MG63 (cell line): ENCODE measurements at places on chromosomes 7 and 10. TPM values are rescaled to one million over a fixed set of nuclear protein-coding genes. Genes with fewer than 3 reads are reported as not detected.

DNA sequence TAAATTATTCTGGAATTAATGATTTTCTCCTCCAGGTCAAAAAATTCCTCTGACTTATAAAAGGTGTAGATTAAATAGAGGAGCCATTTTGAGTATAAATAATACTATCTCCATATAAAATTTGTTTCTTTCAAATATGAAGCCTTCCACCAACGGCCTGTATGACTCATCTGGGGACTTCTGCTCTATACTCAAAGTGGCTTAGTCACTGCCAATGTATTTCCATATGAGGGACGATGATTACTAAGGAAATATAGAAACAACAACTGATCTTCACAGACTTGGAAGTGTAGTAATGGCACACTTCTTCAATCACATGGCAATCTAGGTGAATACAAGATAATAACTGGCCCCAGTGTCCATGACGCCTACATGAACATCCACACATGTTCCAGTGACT lies 335.6 kb upstream of the HGF start:
- no peak for DNase-seq

- DNase-seq, result no peak
Measured at GRCh38 chr7:131276748-131277147, 50.9 kb upstream of the MKLN1 start.

DNA sequence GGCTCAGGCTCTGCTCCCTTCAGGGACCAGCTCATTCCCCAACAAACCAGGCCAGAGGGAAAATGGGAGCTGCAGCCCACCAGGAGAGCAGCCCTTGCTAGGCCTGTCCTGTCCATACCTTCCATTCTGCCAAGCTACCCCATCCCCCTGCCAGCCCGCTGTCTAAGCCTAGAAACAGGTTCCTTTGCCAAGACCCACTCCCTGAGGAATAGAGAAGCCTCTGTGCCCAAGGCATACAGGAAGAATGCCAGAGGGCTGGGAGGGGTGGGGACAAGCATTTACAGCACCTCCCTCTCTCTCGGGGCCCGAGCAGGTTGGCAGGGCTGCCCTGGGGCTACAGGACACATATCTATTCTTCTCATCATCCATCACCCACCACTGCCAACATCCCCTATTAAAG lies 178.3 kb downstream of the GRID1 start:
- no peak for DNase-seq

- DNase-seq, result no peak
Measured at GRCh38 chr10:64040781-64041180, 519.6 kb downstream of the REEP3 start.

DNA sequence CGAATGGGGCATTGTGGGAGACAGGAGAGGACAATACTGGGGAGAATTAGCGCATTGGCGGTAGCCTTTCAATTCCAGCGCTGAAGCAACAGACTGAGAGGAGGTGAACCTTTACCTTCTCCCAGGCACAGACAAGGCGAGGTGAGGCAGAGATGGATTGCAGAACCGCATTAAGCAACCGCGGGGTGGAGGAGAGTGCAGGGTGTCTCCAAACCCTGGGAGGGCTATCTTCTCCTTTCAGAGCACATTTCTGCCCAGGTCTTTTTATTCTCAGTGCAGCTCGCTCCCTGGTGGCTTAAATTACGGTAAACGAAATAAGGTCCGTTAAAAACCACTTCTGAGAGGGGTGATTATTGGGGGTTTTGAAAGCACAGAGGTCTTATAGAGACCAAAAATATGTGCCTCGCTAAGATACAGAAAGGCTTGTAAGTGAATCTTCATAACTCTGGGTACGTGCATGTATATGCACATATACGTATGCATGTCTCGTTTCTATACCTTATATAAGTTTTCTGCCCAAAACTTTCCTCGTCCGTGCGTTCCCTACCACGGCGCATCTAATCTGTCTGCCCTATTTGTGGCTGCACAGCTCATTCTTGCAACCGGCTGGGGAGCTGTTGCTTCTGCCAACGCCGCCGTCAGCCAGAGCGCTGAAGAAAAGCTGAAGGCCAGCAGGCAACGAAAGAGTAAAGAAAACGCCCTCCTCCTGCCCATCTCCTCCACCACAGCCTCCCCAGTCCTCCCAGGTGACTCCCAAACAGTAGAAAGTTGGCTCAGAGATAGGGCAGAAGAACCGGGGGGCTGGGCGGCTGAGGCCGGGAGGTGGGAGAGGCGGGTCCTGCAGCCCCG lies 895 bp upstream of the ZNF804B start:
- peak; percentile 46 for DNase-seq

- no peak for DNase-seq
Measured at GRCh38 chr10:13340068-13340467, 8.0 kb downstream of the SEPHS1 start.

GRCh38 chr7:19107356-19108146 lies 9.9 kb downstream of the TWIST1 start:
- peak; percentile 43 for DNase-seq

DNA sequence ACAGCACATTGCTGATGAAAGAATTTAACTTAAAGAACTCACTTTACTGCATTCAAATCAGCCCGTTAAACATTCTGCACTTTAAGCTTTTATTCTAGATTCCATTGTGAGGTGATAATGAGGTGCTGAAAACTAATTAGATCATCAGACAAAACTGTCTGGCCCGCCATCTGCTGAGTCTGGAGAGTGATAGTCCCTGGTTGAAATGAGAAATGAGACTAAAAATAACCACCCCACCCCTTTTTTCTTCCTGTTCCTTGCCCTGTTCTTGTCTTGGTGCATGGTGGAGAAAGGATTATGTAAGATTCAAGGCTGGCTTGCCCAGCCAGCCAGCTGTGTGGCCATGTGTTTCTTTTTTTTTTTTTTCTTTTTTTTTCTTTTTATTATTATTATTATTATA lies 277.0 kb upstream of the COBL start:
- no peak for DNase-seq

DNA sequence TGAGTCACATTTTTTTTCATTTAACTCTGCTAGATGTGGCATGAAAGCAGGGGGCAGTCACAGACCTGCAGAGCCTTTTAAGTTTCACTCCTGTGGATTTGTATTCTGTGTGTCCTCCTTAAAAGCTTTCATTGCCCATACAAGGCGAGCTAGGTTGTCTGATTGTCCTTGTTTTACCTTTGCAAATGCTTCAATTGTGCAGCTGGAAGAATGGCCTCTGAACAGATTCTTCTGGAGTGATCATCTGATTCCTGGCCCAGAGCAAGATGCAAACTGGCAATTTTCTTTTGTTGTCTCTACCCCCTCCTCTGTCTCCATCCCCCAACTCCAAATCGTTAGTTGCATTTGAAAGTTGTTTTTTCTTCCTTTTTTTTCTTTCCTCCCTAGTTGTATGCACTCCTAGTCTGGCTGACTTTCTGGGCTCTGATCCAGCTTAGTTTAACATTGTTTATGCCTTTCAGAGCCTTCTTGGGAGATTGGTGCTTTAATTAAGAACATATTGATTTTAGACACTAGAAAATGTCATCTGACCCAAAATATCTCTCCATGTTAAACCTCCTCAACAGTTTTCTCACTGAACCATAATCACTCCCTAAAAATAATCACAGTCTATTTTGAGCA lies 150.2 kb downstream of the REEP3 start:
- DNase-seq, result no peak

DNA sequence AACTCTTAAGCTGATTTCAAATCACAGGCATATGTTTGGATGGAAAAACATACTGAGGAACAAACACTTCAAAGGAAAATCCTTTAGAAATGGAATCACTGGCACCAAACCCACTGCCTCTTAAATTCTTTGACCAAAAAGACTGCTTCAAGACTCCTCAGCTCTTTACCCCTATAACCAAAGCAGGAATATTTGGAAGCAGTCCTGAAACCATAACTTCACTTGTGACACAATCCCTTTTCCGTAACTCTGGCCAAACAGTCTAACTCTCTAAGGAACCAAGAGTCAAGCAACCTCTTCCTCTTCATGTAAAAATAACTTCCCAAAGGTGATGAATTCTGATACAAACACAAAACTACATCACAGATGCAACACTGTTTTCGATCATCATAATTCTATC lies 104.3 kb downstream of the MTERF1 start:
- no peak for DNase-seq

DNA sequence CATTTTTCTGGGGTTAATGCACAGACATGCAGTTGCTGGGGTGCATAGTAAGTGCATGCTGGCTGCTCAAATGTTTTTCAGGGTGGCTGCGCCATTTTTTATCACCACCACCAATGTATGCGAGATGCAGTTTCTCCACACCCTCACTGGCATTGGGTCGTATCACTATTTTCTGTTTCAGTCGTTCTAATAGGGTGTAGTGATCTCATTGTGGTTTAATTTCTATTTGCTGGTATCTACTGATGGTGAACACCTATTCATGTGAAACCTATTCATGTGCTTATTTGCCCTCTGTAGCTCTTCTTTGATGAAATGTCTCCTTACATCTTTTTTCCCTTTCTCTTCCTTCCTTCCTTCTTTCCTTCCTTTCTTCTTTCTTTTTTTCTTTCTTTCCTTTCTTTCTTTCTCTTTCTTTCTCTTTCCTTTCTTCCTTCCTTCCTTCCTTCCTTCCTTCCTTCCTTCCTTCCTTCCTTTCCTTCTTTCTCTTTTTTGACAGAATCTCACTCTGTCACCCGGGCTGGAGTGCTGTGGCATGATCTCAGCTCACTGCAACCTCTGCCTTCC lies 84.3 kb downstream of the ELFN1 start:
- DNase-seq, result no peak

- no peak for DNase-seq
Measured at GRCh38 chr10:131645756-131646155, 255.1 kb upstream of the PPP2R2D start.

- DNase-seq, result peak; percentile 37
Measured at GRCh38 chr7:4079956-4080355, 602.1 kb upstream of the FOXK1 start.

FASTK gene
- 47.5 and 71.5 TPM in 2 replicates for total RNA-seq

PNLIPRP1 gene
- not detected in 2 replicates for total RNA-seq

LOXL4 gene
- not detected in 2 replicates for total RNA-seq

CYP3A7 gene
- total RNA-seq, result not detected in 2 replicates

OPN1SW gene
- not detected in 2 replicates for total RNA-seq

COL13A1 gene
- 8.6 and 9.1 TPM in 2 replicates for total RNA-seq

SPDYE6 gene
- not detected in 2 replicates for total RNA-seq

DOCK4 gene
- total RNA-seq, result 0.30 and 0.57 TPM in 2 replicates

CRTAC1 gene
- not detected in 2 replicates for total RNA-seq

CCL24 gene
- not detected in 2 replicates for total RNA-seq

ZNF736 gene
- 0.52 and 1.2 TPM in 2 replicates for total RNA-seq
